ENCODE measurements at places on chromosomes 6 and 20.

DNA sequence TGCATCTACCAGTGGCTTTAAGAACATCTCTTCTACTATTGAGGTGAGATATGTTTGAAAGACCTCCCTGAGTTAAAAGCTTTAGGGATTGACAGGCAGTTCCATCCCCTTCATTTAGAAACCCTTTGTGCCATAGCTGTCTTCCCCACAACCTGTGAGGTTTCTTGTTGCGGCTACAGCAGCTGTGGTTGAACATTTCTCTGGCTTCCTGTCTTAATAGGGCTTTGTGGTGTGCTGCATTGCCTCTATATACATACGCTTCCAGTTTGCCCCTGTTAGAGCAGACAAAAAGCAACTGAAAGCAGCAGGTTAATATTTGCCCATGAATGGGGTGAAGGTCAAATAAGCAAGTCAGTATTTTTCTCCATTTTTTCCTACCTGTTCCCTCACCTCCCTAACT lies 210.2 kb downstream of the TMEM200A start:
- DNase-seq, result peak; percentile 27

DNA sequence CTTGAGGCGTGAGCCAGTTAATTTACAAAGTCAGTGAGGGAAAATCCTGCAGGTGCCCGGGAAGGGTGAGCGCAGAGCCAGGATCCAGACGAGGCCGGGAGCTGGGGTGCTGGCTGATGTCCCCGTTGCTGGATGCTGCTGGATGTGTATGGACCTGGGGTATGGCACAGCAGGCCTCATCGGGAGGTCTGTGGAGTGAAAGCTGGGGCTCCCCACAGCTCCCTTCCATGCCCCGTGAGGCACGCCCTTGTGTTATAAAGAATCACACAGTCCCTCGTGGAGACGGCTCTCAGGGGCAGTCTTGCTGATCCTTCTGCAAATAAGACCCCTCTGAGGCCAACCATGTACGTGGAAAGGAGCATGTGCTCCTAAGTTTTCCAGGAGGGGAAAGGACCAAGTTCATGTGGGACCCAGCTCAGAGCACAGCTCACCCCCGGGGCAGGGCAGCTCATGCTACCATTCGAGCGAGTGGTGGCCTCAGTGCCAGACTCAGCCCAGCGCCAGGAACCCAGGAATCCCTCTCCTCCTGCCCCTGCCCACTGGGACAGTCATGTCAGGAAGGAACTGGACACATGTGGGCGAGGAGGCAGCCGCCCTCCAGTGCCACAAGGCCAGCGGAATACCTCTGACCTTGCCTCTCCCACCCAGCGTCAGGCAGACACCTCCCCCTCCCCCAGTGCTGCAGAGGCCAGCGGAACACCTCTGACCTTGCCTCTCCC lies 97.5 kb downstream of the CDH4 start:
- DNase-seq, result no peak

DNA sequence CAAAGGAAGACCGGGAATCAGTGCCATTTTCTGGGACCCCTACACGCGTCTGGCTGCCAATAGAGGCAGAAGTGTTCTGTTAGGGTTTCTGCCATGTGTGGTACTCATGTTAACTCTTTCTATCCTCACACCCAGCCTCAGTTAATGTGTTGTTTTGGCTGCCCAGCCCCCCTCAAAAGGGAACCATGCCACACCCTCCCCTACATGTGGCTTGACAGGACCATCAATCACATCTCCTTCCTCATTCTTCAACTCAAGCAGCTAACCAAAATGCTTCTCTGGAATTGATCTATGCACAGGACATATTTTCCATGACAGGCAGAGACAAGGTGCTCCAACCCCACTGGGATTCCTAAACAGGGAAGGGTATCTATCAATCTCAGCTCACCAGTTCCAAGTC lies 22.0 kb downstream of the AHCY start:
- DNase-seq, result no peak

- no peak for DNase-seq
These were observed 276.4 kb upstream of the MOCS1 start for GRCh38 chr6:40210628-40211056.

DNA sequence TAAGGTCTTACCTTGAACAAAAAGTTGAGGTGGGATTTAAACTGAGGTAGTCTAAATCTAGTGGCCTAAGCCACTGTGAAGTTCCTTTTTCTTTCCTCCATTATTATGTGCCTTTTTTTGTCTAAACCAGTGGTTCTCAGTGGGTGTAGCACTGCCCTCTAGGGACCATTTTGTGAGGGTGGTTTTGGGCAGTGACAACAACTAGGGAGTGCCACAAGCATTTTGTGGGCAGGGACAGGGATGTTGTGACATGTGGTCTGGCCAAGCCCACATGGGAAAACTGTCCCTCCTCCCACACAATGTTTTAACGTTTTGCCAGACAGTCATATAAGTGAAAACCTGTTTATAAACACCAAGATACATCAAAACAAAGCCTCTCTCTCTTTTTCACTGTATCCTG lies 899.4 kb upstream of the FLRT3 start:
- DNase-seq, result no peak

- DNase-seq, result no peak
These were observed 131.6 kb downstream of the RFX6 start for GRCh38 chr6:117008618-117009017.

DNA sequence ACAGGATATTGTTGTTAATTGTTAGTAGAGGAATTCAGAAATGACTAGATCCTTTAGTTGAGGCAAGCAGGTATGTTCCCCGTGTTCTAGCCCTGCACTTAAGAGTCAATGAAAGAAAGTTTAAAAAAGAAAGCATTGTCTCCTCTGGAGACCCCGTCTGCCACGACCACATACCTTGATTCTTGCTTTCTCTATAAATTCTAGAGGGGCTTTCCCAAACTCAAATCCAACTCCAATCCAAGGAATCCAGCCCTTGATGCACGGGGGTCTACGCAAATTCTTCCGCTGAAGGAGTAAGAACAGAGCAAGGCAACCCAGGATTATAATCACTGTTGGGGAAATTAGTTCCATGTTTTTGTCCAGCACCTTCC lies 401 bp downstream of the CYP39A1 start:
- no peak for DNase-seq

- DNase-seq, result no peak
These were observed 36.2 kb upstream of the HCRTR2 start for GRCh38 chr6:55137929-55138693.

DNA sequence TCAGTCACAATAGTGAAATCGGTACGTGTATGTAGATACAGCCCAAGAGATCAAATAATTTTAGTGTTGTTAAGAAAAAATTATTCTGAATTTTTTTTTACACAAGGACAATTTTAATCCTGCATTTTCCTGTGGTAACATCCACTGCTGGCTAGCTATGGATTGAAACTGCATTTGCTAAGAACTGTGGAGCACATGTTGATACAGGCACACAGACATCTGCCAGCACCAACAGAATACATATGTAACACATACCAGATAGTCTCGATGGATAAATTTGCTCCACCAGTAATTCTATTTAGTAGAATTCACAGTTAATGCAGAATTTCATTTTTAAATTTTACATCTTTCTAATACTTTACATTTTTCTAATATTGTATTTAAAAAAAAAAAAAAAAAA lies 2.2 kb downstream of the ASIP start:
- DNase-seq, result no peak

DNA sequence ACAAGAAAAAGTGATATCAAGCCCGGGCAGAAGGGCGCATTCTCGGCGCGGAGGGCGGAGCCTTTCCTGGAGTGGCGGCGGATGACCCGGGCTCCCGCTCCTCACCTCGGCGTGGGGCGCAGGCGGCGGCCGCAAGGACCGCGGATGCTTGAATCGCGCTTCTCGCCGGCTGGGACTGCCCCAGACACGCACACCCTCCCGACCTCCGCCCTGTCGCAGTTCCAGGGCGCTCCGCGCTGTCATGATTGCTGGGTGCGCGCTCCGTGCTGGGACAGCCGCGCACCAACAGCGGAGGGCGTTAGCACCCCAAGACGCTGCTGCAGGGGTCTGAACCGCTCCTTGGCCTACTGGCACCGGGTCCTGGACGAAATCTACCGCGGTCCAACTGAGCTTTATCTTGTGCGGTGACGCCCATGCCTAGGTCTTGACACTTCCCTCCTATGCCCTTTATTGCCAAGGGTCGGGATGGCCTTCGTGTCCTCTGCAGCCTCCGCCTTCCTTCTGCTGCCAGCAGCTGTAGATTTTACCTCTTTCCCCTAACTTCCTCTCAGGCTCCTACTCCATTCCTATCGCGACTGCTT lies 43.3 kb downstream of the IRAK1BP1 start:
- DNase-seq, result no peak

DNA sequence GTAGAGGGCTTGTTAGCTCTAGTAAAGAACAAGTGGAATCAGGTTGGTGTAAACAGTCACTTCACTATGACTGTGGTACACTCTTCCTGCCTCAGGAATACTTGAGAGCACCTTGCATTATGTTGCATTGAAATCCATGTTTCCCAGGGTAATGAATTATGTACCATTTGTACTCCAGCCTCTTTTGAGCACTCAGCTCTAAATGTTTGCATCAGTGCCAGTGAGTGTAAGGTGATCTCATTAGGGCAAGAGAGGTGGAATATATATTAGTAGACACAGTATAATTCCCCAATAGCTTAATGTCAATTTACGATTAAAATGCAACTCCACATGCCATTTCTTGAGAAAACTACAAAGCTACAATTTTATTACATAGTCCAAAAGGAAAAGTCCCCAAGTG lies 319.6 kb upstream of the POU3F2 start:
- DNase-seq, result no peak

GRCh38 chr20:40254023-40254772 lies 434.8 kb downstream of the MAFB start:
- no peak for DNase-seq

DNA sequence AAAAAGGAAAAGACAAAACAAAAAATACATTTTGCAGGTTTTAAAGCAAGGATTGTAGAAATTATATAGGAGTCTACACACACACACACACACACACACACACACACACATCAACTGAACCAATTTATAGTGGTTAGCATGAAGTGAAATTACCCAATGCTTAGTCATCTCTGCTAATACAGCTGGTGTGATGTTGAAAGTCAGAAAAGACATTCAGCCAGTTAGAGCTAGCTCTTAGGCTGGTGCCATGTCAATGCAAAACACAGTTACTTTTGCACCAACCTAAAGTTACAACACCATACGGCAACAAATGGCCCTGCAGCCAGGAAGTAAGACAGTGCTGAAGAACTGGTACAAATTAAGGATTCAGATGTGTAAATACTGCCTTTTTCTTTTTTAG lies 15.2 kb downstream of the FAM210B start:
- DNase-seq, result no peak

- DNase-seq, result no peak
These were observed 637.4 kb downstream of the MMUT start for GRCh38 chr6:48825501-48826151.

- DNase-seq, result no peak
These were observed 3.1 kb upstream of the ATXN1 start for GRCh38 chr6:16764188-16764950.

- DNase-seq, result no peak
These were observed 94.4 kb upstream of the PRDM1 start for GRCh38 chr6:105991561-105992314.

- DNase-seq, result no peak
These were observed 13.5 kb downstream of the THBS2 start for GRCh38 chr6:169240125-169240524.

DNA sequence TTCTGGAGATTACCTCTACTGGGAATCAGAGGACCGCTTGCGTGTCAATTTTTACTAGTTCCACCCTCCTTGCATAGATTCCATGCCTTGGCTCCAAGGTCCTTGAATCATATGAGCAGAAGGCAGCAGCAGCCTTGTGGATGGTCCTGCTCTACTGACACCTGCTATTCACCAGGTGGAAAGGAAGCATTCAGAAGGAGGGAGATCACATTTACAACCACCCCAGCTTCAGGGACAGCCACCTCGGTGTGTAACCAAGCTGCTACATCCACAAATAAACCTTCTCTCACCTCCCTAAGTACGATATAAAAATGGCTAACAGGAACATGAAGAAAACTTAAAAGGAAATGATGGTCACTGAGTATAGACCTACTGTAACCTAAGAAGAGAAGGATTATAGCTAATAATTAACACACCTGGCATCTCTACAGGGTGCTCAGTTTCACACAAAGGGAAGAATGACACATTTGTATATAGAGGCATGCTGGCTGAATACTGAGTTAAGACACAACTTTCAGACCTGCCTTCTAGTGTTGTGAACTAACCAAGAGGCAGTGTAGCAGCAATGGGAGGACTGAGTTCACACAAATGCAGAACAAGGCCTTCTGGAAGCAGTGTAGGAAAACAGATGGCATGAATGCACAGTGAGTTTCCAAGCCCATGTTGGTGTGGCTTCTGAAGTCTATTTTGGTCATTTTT lies 46.3 kb upstream of the SRPK1 start:
- no peak for DNase-seq

GRCh38 chr6:70842541-70842940 lies 114.3 kb downstream of the B3GAT2 start:
- DNase-seq, result no peak

GRCh38 chr6:5126214-5126613 lies 41.1 kb downstream of the PPP1R3G start:
- no peak for DNase-seq

GRCh38 chr20:40750541-40751035 lies 61.6 kb upstream of the MAFB start:
- no peak for DNase-seq

GRCh38 chr6:35833536-35833935 lies 28.4 kb downstream of the LHFPL5 start:
- DNase-seq, result no peak

DNA sequence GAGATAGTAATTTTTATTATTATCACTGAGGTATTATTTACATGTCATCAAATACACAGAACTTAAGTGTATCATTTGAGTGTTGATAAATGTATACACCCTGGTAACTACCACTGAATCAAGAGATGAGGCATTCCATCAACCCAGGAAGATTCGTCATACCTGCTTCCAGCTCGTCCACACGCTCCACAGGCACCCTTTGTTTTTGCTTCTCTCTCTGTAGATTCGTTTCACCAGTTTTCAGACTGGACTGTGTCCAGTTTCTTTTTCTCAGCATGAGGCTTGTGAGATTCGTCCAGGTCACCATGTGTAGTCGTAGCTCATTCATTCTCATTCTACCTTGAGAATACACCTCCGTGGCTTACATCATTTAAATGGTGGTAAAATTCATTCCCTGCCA lies 64.5 kb downstream of the BFSP1 start:
- DNase-seq, result no peak

DNA sequence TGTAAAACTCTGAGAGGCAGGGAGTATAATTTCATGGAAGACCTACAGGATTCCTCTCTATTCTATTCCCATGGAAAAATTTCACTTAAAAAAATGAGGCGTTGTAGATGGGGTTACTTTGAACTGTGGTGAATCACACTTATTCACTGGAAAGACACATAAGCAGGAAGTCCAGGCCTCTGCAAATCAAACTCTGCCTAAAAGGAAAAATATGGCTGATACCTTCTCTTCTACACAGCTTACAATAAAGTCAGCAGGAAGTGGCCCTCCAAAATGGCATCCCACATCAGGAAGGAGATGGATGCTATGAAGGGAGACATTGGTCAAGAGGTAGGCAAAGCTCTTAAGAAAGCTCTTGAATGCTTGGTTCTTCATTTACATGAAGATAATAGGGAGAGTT lies 115.9 kb downstream of the FYN start:
- DNase-seq, result no peak

GRCh38 chr6:121711472-121711871 lies 276.0 kb downstream of the GJA1 start:
- no peak for DNase-seq
